ENCODE measurements at places on chromosomes 12 and 14.

DNA sequence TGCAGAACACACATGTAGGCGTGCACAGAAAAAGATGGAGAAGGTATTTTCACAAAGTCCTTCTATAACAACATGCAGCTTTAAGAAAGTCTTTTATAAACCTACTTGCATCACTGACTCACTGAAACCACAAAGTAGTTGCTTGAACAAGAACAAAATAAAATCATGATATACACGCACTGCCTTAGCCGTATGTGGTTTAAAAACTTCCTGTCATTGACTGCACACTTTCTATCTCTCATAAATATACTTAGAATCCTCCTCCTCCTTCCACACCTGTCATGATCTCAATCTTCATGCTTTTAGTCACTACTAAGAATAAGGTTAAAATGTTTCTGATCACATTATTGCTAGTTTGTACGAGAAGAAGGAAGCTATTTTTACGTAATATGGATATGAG lies 31.8 kb upstream of the RAD51AP1 start:
- DNase-seq, result no peak

- DNase-seq, result no peak
Measured at GRCh38 chr14:77139022-77139421, 2.6 kb downstream of the ZDHHC22 start.

- DNase-seq, result no peak
Measured at GRCh38 chr14:54597795-54598443, 31.0 kb downstream of the SAMD4A start.

DNA sequence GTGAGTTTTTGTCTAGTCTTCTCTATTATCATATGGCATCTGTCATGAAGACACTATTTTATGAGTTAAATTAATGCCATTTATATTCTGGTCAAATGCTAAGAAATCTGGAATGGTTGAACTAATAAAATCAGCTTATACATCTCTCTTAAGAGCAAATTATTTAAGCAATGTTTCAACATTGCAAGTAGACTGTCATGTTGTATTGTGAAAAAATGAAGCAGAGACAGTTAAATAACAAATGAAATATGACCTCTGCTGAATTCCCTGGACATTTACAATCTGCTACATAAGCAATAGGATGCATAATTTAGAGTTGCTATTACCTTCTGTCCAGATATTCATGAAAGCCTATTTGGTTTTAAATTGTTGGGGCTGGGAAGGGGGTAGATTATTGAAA lies 30.6 kb downstream of the NAV3 start:
- DNase-seq, result no peak

GRCh38 chr14:92039063-92039718 lies 668 bp downstream of the TRIP11 start:
- DNase-seq, result no peak

DNA sequence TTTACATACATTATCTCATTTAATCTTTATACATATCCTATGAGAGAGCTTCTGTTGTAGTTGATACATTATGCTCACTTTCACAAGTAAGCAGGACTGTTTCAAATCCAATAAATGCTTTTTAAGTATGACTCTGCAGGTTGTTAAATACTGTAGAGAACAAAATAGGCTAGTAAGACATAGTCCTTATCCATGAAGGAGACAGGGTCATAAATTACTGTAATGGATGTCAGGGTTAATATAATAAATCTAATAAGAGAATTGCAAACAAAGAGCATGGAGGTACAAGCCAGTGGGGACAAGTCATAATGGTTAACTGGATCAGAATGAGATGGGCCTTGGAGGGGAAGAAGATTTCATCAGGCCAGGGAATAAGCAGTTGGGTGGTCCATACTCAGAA lies 303.8 kb upstream of the RGS6 start:
- no peak for DNase-seq

GRCh38 chr12:93707836-93708235 lies 30.7 kb downstream of the CRADD start:
- DNase-seq, result no peak

DNA sequence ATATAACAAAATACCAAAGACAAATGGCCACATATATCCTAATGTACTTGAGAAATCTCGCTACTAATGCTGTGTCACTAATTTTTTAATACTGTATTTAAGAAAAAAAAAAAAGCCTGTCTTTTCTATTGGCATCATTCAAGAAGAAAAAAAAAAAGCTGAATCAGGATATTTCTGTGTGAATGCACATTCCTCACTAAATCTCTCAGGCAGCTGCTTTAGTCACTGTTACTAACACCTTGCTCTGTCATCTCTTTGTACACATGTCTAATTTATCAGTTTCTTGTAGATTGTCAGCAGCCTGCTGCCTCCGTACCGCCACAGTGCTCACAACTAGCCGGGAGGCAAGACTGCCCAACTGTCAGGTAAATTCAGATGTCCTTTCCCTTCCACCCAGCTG lies 32.0 kb upstream of the FGD4 start:
- DNase-seq, result no peak

DNA sequence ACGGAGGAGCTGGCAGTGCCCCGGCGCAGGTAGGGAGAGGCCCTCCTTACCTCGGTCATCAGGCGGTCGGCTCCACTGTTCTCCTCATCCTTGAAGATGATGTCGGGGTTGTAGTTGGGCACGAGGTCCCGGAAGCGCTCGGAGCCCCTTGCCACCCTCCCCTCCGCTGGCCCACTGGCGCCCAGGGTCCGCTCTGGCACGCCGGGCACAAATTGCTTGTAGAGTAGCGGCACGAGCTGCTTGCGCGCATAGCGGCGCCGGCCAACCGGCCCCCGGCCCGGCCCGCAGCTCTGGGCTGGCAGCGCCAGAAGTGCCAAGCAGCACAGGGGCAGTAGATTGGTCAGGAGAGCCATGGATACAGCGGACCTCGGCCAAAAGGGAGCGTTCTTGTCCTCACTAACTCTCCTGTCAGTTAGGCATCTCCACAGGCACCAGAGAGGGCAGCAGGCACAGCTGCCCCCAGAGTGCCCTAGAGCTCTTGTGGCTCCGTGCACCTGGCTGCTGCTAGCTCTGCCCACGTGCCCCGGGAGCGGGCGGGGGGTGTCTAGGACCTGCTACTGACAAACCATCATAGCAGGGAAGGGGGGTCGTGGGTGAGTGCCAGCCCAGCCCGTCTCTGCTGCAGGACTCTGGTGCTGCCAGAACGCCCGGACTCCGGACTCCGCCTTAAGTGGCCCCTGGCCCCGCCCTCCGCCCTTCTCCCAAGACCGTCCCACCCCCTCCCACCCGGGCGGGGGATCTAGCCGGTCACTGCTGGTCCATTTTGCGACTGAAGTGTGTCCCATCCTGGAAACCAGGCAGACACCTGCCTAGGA lies at the start of gene DHH:
Gene DHH, minus strand, starts transcription at position 642 of the 815 bp plus-strand sequence. Its CDS starts 289 bp downstream, at position 353.
- peak; percentile 46 for DNase-seq

DNA sequence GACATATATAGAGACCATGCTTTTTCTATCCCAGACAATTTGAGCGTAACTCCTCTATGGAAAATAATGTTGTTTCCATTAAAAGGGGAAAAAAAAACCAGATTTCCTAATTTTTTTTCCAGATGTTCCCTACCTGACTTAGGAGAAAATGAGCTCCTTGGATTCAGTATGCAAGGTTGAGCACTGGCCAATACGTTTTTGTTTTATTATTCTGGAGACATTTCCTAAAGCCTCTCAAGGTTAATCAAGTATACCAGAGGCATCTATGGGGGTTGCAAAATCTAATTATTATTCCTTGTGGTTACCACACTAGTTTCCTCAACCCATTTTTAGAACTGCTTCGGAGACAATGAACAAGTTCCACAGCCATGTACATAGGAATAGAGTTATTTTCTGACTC lies 291.3 kb downstream of the SLC16A7 start:
- DNase-seq, result no peak

DNA sequence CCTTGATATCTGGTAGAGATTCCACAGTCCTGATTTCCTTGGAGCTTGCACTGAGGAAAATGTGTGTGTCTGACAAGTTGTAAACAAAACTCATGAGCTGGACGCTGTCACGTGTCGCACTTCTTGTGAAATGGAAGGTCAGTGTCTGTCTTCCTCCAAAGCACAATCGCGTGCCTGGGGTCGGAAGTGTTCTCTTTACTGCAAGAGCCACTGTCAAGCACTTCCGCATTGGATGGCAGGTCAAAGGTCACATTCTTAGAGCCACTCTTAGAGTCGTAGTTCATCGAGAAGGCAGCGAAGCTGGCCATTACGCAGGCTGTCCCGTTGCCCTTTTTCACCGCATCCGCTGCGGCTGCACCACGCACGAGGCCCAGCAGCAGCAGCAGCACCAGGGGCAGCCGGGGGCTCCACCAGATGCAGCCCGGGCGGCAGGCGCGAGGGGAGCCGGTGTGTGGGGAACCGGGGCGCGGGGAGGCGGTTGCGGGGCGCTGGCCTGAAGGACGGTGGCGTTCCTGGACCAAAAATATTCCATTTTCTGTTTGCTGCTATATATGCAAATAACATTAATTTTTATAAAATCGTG lies 45.0 kb downstream of the LRTM2 start:
- DNase-seq, result peak; percentile 7

GRCh38 chr12:6899837-6900519 lies 4.6 kb upstream of the LRRC23 start:
- no peak for DNase-seq

DNA sequence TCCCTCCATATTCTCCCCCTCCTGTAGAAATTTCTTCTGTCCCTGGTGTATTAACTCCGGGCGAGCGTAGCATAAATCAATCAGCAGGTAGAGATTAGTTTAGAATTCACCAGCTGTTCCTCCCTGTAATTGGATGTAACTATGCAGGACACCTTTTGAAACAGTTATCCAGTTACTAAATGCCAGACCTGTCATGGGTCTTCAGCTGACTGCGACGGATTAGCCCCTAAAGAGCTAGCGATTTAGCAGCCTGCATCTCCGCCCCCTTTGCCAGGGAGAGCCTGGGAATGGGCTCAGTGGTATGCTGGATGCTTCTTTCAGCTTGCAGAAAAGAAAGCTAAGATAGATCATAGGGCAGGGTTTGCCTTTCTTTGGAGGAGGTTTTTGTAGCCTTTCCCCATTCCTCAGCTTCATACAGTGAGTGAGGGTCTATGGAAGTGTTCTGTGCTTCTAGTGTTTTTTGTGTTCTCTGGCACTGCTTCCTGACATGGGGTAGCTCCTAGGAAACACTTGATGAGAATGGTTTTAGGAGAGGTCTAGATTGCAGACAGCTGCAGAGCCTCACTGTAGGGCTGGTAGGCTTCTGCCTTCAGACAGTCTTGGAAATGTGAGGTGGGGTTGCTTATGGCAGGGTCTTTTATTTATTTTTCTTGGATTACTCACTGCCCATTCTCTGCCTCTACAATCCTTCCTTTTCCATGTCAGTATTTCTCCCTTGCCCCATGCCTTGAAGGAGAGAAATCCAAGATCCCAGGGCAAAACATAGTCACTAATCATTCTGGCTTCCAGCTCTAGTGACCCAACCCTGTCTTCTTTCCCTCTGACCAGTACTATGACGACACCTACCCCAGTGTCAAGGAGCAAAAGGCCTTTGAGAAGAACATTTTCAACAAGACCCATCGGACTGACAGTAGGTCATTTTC lies 16.7 kb downstream of the COPZ1 start:
- no peak for DNase-seq

GRCh38 chr12:120168337-120168736 lies 26.2 kb downstream of the GCN1 start:
- DNase-seq, result no peak

DNA sequence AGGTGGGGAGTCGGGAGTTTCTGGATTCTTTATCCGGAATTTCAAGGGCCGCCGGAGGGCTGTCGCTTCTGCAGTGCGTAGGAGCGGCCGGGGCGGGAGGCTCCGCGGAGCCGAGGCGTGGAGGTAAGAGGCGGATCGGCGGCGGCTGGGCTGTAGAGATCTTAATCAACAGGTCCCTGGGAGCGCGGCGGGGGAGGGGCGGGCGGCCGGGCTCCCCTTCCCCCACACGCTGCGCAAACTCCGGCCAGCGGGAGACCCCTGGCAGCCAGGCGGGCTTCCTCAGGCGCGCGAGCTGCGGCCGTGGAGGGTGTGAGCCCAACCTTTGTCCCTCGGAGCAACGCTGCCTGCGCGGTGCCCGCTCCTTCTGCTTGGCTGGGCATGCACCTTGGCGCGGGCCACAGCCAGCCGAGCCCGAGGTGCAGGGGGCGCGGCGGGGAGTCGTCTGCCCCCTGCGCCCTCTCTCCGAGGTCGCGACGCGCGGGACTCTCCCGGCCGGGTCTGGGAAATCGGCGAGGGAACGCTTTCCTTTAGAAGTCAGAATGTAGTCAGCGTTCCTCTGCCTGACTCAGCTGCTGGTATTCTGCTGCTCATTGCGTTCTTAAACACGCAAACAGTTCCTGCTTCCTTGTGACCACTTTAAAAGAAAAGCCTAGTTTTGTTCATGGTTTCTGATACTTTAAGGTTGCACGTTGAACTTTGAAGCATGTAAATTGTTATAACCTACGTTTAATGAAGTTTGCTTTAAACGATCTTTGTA lies at the start of gene PALS1:
Gene PALS1, plus strand, starts transcription at position 25 of the 757 bp plus-strand sequence. CDS start 37,736 bp downstream, outside the sequence.
- peak; percentile 83 for DNase-seq

- no peak for DNase-seq
Measured at GRCh38 chr14:54722791-54723432, 156.0 kb downstream of the SAMD4A start.

DNA sequence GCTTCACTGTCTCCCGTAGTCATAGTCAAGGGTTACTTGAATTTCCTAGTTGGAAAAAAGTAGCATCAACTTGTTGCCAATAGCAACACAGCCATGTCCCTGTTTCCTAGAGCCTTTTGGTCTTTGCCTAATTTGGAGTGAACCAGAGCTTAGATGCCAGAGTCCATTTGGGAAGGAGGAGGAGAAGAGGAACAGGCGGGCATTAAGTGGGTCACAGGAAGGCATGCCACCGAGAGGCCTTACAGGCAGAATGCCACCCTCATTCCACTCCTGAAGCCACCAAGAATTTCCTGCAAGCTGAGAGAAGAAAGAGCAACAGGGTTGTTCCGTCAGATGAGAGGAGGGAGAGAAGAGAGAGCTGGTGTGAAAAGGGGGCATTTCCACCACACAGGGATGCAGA lies 339.5 kb downstream of the DPF3 start:
- DNase-seq, result no peak

GRCh38 chr14:57073986-57074385 lies 194.7 kb downstream of the EXOC5 start:
- DNase-seq, result no peak

GRCh38 chr12:4108803-4109345 lies 164.7 kb upstream of the CCND2 start:
- DNase-seq, result no peak

GRCh38 chr14:68229423-68230100 lies 410.0 kb downstream of the RAD51B start:
- no peak for DNase-seq

- DNase-seq, result no peak
Measured at GRCh38 chr14:33634631-33635030, 316.2 kb downstream of the EGLN3 start.

- peak; percentile 16 for DNase-seq
Measured at GRCh38 chr14:55103005-55103640, 25.9 kb upstream of the LGALS3 start.

GRCh38 chr14:65954942-65955341 lies 531.2 kb upstream of the CCDC196 start:
- no peak for DNase-seq

DNA sequence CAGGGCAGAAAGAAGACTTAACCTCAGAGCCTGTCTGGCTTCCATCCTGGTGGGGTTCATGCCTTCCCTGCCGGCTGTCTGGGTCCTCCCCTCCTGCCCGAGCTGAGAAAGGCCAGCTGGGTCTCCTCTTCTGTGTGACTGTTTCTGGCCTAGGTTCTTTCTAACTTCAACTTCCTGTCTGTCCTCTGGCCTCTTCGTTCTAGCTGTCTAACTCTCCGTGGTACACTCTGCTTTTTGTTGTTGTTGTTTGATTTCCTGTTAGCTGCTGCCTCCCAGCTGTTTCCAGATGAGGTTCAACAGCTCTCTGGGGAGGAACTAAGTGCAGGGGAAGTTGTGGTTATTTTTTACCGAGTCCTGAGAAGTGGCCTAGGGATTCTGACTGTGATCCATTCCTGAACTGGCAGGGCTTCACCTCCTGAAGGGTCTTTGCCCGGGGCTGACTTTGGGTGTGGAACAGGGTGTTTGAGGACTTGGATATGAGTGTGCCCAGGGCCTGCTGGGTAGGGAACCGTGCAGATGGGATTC lies 3.2 kb downstream of the MLXIP start:
- DNase-seq, result no peak
